ENCODE measurements at places on chromosomes 5 and 9.
A peak's percentile ranks its signal among the peaks of the same experiment; 100 is the strongest.

DNA sequence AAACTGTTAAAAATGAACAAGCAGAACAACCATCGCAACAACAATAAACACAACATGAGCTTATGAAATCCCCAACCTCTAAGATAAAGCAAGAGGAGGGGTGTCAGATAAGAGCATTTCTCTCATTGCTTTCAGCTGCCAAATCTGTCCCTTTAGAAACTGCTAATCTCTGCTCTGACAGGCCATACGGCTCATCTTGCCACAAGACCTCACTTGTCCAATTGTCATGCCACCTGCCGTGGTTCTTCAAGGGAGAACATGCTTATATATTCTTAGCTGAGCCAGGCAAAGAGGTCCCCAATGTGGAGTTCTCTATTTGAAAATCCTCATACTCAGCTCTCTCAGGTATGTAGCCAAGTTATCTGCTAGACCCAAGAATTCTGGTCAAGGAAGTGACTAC lies 405.0 kb upstream of the TNC start:
- peak; percentile 96 for DNase-seq

GRCh38 chr5:74649421-74649973 lies 9.0 kb upstream of the ENC1 start:
- no peak for DNase-seq

- no peak for DNase-seq
These were observed 357.4 kb downstream of the MLLT3 start for GRCh38 chr9:20264896-20265295.

DNA sequence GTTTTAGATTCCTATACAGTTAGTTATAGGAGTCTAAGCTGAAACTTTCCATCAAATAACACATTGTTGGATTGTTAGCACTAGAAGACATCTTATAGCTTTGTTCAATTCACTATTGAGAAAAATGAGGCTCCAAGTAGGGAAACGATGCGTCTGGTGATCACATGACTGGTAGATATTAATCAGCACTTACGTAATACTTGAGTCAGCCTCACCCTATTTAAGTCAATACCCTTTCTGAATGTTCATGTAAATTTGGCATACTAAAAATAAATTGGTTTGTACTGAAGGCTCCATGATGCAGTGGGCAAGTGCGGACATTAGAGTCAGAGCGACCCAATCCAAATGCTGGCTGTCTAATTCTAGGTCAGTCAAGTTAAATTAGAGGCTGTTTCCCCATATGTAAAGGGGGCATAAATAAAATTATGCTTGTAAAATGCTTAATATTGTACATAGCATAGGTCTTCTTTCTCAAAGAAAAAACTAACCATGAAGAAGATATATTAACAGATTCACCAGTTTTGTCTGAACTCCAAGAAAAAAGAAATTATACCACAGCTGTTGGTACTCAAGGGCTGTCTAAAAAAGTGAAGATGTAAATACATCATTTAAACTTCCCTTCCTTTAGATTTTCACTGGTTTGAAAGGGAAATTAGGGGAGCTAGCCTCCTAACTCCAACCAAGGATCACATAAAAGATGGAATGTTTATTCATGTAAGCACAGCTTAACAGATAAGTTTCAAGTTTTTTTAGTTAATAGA lies 406.6 kb upstream of the TLE4 start:
- no peak for DNase-seq

- DNase-seq: no peak
These were observed 194.4 kb downstream of the TAF11L14 start for GRCh38 chr5:17828681-17829080.

DNA sequence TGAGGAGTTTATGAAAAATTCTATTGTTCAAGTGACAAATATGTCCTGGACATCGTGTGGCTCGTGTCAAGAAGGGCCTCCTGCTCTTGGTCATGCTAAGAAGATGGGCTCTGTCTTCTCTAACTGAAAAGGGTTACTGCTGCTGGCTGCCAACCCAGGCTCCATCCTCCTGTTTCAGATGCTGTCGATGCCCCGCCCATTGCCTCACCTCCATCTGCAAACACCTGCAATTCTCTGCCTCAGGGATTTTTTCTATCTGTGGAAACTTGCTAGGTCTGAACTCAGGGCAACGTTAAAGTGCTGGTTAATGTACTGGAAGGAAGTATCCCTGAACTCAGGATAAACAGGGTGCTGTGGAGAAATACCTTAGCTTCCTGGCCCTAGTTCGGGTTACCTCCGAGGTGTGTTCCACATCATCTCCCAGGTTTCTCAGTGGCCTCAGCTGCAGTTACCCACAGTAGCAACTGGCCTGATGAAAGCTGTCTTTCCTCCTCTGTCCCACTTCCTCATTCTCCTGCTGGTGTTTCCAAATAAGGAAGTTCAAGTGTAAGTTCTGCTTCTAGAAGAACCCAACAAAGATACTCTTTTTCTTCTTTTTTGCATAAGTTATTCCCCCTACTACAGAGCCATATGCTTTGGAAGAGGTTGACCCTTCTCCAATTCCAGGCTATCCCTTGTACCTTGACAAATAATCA lies 151.7 kb upstream of the SMIM23 start:
- DNase-seq: no peak

DNA sequence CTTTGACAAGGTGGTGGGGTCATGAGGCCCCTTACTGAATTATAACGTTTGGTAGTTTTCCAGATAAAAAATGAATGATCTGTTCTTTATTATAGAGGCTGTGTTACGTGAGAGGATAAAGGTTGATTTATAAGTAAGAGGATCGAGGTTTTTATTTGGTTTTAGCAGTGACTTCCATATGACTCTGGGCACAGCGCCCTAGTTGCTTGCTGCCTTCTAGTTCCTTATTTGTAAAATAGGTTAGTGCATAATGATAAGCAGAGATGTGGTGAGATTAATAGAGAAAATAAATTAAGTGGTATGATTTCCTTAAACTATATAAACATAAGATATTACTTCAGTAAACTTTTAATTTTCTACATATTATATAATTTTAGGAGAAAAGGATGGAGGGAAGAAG lies 29.8 kb downstream of the MRRF start:
- DNase-seq: no peak

GRCh38 chr5:76582230-76583162 lies 40.7 kb downstream of the F2RL2 start:
- DNase-seq: no peak

DNA sequence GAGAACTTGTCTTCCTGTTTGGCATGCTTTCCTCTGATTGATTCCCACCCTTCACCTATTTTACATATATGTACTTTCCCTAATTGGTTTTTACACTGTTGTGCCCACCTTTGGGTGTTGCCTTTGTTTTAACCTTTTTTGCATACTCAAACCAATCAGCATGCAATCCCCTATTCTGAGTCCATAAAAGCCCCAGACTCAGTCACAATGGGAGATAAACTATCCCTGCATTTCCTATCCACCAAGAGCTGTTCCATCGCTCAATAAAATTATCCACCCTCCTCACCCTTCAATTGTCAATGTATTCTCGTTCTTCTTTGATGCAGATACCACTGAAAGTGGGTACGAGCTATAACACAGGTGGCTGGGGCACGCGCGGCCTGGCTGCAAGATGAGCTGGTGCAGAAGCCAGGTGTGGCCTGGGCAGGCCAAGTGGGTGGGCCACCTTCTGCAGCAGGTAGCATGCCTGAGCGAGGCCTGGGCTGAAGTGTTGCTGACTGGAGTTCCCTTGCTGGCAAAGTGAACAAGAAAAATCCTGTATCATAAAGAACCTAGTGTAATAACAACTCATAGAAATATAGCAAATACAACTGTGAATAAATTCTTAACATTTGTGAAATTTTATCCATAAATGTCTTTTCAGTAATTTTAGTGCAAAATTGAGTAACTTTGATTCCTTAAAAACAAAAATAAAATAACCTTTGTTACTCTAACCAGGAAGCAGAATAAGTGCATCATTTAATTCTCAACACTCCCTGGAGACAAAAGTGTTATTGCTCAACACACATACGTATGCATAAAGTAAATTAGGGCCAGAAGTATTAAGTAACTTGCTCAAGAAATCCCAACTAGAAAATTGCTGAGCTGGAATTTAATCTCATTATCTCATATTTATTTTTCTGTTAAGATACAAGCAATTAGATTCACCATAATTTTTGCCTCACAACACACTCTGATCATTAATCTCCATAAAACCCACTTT lies 685.3 kb upstream of the EDIL3 start:
- DNase-seq: no peak

- peak; percentile 94 for DNase-seq
These were observed 226.4 kb downstream of the TRIM32 start for GRCh38 chr9:116913536-116913935.

DNA sequence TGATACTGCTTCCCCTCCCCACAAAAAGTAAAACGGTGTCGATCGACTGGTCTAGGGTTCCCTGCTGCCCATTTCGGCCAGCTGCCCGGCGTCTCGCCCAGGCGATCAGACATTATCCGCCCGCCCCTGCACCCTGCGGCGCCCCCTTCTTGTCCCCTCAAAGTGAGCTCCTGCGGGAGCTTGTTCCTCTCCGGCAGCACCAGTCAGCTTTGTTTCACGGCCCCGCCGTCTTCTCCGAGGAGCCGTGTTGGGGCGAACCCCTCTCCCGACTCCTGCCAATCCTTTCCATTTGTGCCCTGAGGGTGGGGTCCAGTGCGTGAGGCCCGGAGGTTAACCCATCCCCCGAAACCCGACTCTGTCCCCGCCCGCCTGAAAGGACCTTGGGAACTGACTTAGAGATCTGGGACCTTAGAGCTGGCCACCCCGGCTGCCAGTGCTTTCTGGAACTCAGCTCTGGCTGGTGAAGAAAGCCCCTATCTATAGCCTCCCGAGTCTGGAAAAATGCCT lies 518 bp downstream of the UBE2B start:
- DNase-seq: peak; percentile 29

DNA sequence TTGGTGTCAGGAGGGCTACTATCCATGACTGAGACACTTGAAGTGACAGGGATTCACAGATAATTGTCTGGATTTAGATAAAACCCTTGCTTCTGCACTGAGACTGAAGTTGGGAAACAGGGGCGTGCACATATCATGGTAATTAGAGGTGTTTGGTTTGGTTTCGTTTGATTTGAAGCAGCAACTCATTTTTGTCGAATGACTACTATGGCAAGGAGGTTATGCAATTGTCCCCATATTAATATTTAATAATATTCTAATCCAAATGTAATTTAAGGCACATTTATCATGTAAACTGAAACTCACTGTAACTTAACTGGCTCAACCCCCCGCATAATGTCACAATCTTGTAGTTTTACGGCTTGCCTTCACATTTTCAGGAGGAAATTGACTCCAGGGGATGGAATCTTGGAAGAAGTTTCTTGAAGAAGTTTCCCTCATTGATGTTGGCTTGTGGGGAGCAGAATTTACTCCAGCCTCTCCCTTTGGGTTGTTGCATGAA lies 12.5 kb downstream of the ZNF366 start:
- no peak for DNase-seq
